Activated gamma-delta T cell treated with anti-CD3 and anti-CD28 coated beads, Interleukin-2, amount 50 U/mL, for 16 hours (primary cell): ENCODE measurements at places on chromosomes 5 and 9.

DNA sequence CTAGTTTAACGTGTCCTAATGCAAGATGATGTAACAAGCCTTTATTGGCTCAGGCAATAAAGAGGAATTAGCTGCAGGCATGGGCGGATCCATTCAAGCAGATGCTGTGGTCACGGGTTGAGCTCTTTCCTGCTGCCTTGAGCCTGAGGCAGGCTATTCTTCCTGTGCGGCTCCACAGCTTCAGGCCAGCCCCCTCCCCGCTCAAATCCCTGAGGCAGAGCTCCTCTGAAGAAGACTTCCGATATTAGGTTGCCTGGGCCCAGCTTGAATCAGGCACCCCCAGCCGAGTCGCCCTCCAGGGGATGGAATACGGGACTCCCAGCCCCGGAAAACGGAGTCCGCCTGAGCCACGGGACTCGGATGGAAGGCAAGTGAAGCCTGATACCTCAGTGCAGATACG lies 95.0 kb upstream of the RUFY1 start:
- no peak for DNase-seq

- peak; percentile 22 for DNase-seq
Measured at GRCh38 chr9:74951725-74952151, 974 bp downstream of the C9orf40 start.

GRCh38 chr5:114822863-114823262 lies 346.8 kb downstream of the TRIM36 start:
- DNase-seq = no peak

DNA sequence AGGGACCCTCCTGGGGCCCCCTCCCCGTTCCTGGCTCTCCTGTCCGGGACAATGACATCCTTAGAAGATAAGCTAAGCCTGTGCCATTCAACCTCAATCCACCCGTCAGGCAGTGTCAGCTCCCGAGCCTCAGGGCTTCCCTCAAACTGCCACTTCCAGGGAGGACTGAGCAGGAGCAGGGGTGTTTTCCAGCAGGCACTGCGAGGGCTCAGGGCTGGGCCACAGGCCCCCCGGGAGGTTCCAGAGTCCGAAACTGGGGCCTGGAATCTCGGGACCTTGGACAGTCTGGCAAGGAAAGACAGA lies 26.2 kb downstream of the LHX3 start:
- no peak for DNase-seq

GRCh38 chr5:91130759-91131158 lies 252.4 kb downstream of the ARRDC3 start:
- no peak for DNase-seq

- no peak for DNase-seq
Measured at GRCh38 chr9:95689669-95690068, 172.9 kb upstream of the PTCH1 start.

GRCh38 chr9:125649315-125649714 lies 57.7 kb downstream of the MAPKAP1 start:
- no peak for DNase-seq

DNA sequence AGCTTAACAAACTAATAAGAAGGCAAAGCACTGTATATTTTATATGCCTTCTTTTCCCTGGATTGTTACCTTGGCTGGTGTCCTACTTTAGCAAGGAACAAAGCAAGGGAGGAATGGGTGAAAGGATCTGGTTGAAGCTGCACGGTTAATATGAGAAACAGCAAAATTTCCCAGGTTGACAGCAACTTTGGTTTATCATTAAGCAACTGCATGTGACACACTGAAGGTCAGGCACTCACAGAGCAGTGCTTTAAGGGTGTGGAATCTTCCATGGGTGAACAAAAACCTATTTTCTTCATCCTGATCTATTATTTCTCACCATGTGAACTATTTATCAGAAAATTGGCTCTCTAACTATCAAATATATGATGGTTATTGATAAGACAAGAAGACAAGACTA lies 109.0 kb upstream of the ATP10B start:
- no peak for DNase-seq

- DNase-seq = no peak
Measured at GRCh38 chr9:34477541-34477940, 18.9 kb downstream of the DNAI1 start.

- DNase-seq = no peak
Measured at GRCh38 chr9:107174441-107174840, 108.6 kb upstream of the RAD23B start.

DNA sequence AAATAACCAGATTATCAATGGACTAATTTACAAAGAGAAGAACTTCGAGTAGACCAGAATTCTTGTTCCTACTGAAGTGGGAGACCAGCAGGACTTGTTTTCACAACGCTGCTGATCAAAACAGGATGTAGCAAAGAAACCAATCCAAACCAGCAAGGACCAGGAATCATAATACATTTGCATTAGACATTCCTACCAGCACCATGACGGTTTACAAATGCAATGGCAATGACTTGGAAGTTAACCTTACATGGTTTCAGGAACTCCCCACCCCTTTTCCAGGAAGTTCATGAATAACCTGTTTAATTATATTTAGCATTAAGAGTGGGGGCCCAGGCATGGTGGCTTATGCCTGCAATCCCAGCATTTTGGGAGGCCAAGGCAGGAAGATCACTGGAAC lies 100.0 kb downstream of the LPAR1 start:
- no peak for DNase-seq

DNA sequence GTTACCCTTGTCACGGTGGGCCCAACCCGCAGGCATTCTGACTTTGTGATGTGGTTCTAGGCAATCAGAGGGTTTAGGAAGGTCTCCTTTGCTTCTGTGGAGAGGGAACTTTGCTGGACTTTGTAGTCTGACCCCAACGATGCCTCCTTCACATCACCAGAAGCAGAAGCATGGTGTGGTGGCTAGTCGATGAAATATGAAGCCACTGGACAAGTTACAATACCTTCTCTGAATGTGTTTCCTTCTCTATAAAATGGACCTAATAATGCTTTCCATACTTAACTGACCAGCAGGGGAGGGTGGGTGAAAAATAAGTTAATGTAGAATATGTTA lies 607 bp downstream of the SPEF2 start:
- no peak for DNase-seq
